ENCODE measurements at places on chromosomes 6 and 20.

GRCh38 chr6:32968867-32969684 is 682 bp downstream of the BRD2 start:
- H3K4me3 ChIP-seq: peak overlapping the region; percentile 89
- peaks cover 50% of the 10 kb centered on the region for H3K4me1 ChIP-seq
- DNase-seq: peak; percentile 96

GRCh38 chr6:107647439-107647948 is 157.6 kb downstream of the SOBP start:
- no peak for DNase-seq
- H3K4me3 ChIP-seq: no peak overlapping the region
- no peak overlapping the region for H3K27ac ChIP-seq

- no peak for DNase-seq
- H3K36me3 ChIP-seq: no peaks in the 10 kb centered on the region
- no peaks in the 10 kb centered on the region for H3K4me1 ChIP-seq
- no peak overlapping the region for H3K27ac ChIP-seq
- H3K27me3 ChIP-seq: no peaks in the 10 kb centered on the region
- no peak overlapping the region for H3K4me3 ChIP-seq
Measured at GRCh38 chr20:21840991-21841390, 135.5 kb downstream of the PAX1 start.

DNA sequence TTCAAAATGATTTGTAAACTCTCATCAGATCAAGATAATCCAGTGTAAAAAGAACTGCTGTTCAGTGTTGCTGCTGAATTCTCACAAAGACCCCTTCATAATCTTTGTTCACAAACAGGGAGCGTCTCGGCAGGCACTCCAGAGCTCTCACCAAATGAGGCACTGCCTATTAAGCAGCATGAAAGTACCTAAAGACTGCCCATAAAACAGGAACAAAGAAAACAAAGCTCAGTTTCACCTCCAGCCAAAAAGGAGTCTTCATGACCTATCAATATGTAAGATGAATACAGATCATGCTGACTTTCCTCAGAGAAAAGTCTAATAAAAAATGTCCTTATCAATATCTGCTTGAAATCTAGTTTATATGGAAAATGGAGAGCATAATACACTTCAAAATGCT is 41.8 kb downstream of the GPR63 start:
- no peaks in the 10 kb centered on the region for H3K27me3 ChIP-seq
- no peak for DNase-seq
- no peak overlapping the region for H3K4me3 ChIP-seq

GRCh38 chr20:47318586-47319516 is 37.6 kb downstream of the ZMYND8 start:
- H3K4me1 ChIP-seq: no peaks in the 10 kb centered on the region
- H3K27ac ChIP-seq: no peak overlapping the region
- peaks cover 20% of the 10 kb centered on the region for H3K36me3 ChIP-seq
- no peak for DNase-seq
- no peaks in the 10 kb centered on the region for H3K27me3 ChIP-seq

Data from Karpas-422 (cell line).